ENCODE measurements at places on chromosomes 6 and 20.

DNA sequence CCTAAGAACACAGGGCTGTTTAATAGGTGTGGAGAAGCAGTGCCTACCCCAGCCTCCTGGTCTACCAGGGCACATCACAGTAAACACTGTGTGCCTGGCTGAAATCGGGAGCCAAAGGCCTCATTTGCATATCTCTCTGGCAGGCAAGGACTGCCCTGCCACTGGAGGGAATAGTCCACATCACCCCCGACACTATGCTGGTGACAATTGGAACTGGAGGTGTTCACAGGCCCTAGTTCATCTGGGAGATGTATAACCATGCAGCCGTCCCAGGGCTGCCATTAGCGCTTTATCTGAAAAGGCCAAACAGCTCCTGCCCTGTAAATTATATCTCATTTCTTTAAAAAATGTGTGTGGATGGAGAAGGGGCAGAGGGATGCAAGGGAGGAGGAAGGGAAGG, 150.3 kb downstream of the LINC00237 start:
- DNase-seq = no peak

GRCh38 chr20:14688005-14688404, 350.6 kb upstream of the FLRT3 start:
- no peak for DNase-seq

DNA sequence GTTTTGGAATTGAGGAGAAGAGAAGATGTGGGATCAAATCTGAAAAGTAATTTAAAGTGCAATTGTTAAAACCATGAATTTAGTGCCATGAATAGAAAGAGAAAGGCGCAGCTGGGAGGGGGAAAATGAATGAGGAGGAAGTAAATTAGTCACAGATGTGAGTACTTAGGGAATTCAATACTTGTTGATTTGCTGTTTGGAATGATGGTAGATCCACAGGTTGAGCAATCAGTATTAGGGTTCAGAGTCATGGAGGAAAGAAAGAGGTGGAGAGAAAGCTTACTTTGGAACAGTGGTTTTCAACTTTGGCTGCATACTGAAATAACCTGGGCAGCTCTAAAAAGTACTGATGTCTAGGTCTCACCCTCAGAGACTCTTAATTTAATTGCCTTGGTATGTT, 229.7 kb upstream of the ASCC3 start:
- no peak for DNase-seq

GRCh38 chr6:82588020-82588419, 224.4 kb downstream of the TPBG start:
- DNase-seq = no peak

- no peak for DNase-seq
Observed at GRCh38 chr20:46156065-46156464, 38.0 kb downstream of the CD40 start.
